ENCODE measurements at places on chromosomes 16 and 17.

DNA sequence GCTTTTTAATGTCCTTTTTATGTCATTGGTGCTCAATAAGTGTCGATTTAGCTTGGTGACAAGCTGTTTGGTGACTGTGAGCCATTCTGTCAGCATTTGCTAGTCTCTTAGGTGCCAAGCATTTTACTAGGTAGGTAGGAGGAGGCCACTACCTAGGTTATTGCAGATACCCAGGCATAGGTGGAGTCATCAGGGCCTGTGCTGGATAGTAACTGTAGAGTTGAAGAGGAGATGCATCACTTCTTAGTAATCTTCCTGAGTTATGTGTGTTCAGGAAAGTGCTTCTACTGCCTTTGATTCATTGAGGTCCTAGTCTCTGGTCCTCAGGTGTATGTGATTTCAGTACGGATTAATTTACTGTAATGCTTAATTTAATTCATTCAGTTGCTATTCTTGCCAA, 17.7 kb downstream of the USP10 start:
- H3K4me1 ChIP-seq, result peaks cover 8% of the 10 kb centered on the region
- no peaks in the 10 kb centered on the region for H3K27me3 ChIP-seq
- H3K27ac ChIP-seq, result no peak overlapping the region

GRCh38 chr17:8283356-8283755, 5.1 kb upstream of the RANGRF start:
- DNase-seq, result no peak
- no peak overlapping the region for H3K4me3 ChIP-seq
- H3K27ac ChIP-seq, result no peak overlapping the region
- H3K27me3 ChIP-seq, result no peaks in the 10 kb centered on the region
- no peaks in the 10 kb centered on the region for H3K36me3 ChIP-seq
- H3K4me1 ChIP-seq, result peaks cover 12% of the 10 kb centered on the region

DNA sequence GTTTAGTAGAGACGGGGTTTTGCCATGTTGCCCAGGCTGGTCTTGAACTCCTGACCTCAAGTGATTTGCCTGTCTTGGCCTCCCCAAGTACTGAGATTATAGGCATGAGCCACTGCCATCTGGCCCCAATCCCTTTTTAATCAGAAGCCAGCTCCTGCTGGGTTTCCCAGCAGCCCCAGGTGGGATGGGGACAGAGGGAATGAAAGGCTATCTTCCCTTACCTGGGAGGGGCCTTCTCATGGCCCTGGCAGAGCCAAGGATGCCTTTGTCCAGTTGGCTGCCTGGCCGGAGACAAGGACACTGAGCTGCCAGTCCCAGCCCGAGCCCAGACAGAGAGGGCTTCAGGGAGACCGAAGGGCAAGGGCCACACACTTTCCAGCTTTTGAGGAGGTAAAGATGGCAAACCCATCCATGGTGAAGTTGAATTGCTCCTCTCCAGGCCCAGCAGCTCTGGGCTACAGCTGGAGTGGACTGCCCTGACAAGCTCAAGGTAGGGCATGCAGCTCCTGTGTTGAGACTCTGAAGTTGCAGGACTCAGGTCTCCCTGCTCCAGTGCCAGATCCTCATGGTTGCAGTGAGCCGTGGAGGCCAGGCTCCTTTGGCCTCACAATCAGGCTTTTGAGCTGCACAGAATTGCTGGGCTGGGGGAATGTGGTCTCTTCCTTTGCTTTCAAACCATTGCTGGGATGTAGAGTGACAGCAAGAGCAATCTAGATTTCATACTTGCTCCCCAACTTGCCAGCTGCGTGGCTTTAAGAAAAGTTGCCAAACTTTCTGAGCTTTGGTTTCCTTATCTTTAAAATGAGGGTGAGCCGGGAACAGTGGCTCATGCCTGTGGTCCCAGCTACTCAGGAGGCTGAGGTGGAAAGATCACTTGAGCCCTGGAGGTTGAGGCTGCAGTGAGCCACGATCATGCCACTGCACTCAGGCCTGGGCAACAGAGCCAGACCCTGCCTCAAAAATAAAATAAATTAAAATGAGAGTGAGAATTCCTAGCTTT, 44.5 kb upstream of the IL34 start:
- peak overlapping the region; percentile 52 for H3K27ac ChIP-seq
- H3K4me3 ChIP-seq, result no peak overlapping the region
- peak; percentile 82 for DNase-seq

DNA sequence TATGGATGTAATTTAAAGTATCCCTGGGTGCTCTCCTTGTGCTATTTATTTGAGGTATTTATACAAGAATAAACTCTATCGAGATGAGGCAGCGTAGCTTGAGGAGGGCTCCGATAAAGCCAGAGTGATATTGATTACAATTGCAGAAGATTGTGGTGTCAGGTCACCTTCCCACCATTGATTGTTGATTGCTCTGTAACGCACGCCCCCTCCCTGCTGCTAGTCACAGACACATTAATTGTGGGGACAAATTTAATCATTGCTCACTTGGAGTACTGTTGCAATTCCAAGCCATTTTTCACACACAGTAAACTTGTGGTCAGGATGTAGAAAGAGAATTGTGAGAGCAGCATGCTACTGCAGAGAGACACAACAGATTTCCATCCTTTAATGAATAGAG, 75.4 kb downstream of the IRX3 start:
- no peak for DNase-seq
- no peaks in the 10 kb centered on the region for H3K36me3 ChIP-seq
- no peak overlapping the region for H3K27ac ChIP-seq

- no peak overlapping the region for H3K27ac ChIP-seq
- no peak overlapping the region for H3K4me3 ChIP-seq
- no peaks in the 10 kb centered on the region for H3K36me3 ChIP-seq
- no peaks in the 10 kb centered on the region for H3K27me3 ChIP-seq
- H3K4me1 ChIP-seq, result no peaks in the 10 kb centered on the region
- no peak for DNase-seq
Observed at GRCh38 chr17:66531851-66532295, 229.5 kb downstream of the PRKCA start.

- H3K36me3 ChIP-seq, result peaks cover 16% of the 10 kb centered on the region
- no peaks in the 10 kb centered on the region for H3K27me3 ChIP-seq
- no peak for DNase-seq
- no peak overlapping the region for H3K27ac ChIP-seq
- H3K4me1 ChIP-seq, result peaks cover 3% of the 10 kb centered on the region
- no peak overlapping the region for H3K4me3 ChIP-seq
Observed at GRCh38 chr17:76775021-76775600, 37.2 kb downstream of the MFSD11 start.

DNA sequence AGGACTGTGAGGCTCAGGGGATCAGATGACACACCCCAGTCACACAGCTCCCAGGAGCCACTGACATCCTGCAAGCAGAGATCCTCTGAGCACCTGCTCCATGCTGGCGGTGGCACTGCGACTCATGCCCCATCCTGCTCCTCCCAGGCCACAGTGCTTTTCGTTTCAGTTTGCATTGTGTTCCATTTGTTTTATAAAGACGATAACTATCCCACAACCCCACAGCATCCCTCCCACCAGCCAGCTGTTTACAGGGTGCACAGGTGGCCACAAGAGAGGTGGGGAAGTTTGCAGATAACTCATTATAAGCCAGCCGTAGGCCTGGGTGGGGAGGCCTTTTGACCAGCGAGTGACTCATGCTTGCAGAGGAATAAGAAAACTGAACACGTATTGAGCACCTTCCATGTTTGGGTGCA, 28.2 kb downstream of the BCO1 start:
- H3K27me3 ChIP-seq, result no peaks in the 10 kb centered on the region
- peak; percentile 18 for DNase-seq
- peaks cover 13% of the 10 kb centered on the region for H3K4me1 ChIP-seq
- H3K27ac ChIP-seq, result no peak overlapping the region
- no peak overlapping the region for H3K4me3 ChIP-seq

GRCh38 chr17:4444782-4445473, 11.2 kb downstream of the SPNS3 start:
- H3K4me1 ChIP-seq, result peaks cover 12% of the 10 kb centered on the region
- H3K36me3 ChIP-seq, result no peaks in the 10 kb centered on the region
- H3K27ac ChIP-seq, result no peak overlapping the region
- H3K4me3 ChIP-seq, result no peak overlapping the region

DNA sequence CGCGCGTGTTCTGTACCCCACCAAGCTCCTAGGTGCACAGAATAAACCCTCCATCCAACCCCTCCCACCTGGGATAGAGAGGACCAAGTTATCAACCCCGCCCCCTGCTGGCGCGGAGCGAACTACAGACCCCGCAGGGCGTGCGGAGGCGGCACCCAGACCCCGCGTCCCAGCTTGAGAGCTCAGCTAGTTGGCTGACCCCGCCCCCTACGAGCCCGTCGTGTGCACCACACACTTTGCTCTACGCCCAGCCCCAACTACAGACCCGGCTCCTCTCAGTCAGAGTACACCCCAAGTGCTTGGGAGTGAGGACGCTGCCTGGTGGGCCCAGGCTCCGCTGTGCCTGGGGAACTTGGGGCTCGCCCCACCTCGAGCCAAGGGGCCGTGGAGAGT, 1.5 kb downstream of the GRIN2A start:
- H3K4me3 ChIP-seq, result peak overlapping the region; percentile 26
- peaks cover 6% of the 10 kb centered on the region for H3K27me3 ChIP-seq
- peak; percentile 44 for DNase-seq
- no peak overlapping the region for H3K27ac ChIP-seq

- H3K27me3 ChIP-seq, result no peaks in the 10 kb centered on the region
- no peak for DNase-seq
Observed at GRCh38 chr16:68351991-68352431, 41.2 kb downstream of the PRMT7 start.

GRCh38 chr16:53216798-53217197, 162.0 kb downstream of the CHD9 start:
- no peak for DNase-seq
- no peak overlapping the region for H3K4me3 ChIP-seq
- H3K36me3 ChIP-seq, result no peaks in the 10 kb centered on the region
- peaks cover 41% of the 10 kb centered on the region for H3K4me1 ChIP-seq
- no peaks in the 10 kb centered on the region for H3K27me3 ChIP-seq
- H3K27ac ChIP-seq, result no peak overlapping the region

GRCh38 chr16:81095653-81095952, 592 bp downstream of the GCSH start:
- peak overlapping the region; percentile 37 for H3K4me3 ChIP-seq
- H3K27ac ChIP-seq, result peak overlapping the region; percentile 64
- no peak for DNase-seq
- H3K4me1 ChIP-seq, result peaks cover 26% of the 10 kb centered on the region

DNA sequence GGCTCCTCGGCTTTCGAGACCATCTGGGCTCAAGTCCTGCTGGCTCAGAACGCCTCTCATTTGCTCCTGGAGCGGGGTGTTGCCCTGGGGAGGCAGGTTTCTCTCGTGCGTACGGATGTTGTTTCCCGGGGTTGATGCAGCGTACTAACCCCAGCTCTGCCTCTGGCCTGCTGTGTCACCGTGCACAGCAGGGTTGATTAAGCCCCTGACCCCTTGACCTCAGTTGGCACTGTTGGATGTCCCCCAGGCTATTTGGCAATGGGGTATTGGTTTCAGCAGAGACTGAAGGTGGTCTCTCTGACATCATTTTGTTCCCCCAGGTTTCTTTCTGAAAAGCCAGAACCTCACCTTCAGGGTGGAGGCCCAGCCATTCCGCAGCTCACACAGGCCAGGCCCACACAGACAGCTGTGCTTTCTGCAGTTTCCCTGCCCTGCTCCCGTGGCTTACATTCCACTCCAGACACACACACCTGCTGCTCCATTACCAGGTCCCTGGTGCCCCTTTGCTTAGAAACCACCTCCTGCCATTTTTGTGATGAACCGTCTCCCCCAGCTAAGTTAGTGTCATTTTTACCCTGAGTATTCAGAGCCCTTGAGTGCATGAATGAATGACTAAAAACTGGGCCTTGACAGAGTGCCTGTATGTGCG, 233.5 kb downstream of the CCDC182 start:
- no peaks in the 10 kb centered on the region for H3K36me3 ChIP-seq
- H3K4me1 ChIP-seq, result no peaks in the 10 kb centered on the region
- H3K27ac ChIP-seq, result no peak overlapping the region

DNA sequence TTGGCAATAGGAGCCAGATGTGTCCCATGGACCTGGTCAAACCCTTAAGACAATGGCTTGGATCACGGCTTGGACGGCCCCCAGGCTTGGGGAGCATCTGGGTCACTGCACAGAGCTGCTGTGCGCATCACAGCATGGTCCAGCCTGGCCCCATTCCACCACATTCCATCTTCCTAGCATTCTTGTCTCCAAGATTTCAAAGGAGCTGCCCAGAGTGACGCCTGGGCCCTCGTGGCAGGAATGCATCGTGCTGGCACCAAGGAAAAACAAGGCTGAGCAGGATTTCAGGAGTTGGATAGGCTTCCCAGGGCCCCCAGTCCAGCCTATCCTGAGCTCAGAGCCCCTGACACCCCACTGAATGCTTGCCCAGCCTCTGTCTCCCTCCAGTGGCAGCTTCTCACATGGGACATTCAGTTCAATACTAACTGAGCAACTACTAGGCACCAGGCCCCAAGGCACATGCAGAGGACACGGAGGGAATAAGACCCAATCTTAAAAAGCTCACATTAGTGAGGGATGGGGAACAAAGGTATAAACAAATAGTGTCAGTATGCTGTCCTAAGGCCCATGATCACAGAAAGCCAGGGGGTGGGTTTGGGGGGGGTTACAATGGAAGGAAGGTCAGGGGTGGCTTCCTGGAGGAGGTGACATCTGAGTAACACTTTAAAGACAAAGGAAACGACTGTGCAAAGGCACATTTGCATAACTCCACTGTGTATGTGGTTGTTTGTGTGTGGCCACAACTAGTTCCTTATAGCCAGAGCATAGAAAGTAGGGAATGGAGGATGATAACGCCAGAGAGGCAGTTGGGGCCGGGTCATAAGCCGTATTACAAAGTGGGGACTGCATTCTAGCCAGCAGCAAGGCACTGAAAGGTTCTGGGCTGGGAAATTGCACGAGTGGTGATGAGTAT, 34.1 kb downstream of the TK2 start:
- H3K36me3 ChIP-seq, result no peaks in the 10 kb centered on the region
- no peak overlapping the region for H3K4me3 ChIP-seq
- no peak for DNase-seq
- H3K27ac ChIP-seq, result peak overlapping the region; percentile 96
- peaks cover 61% of the 10 kb centered on the region for H3K4me1 ChIP-seq

DNA sequence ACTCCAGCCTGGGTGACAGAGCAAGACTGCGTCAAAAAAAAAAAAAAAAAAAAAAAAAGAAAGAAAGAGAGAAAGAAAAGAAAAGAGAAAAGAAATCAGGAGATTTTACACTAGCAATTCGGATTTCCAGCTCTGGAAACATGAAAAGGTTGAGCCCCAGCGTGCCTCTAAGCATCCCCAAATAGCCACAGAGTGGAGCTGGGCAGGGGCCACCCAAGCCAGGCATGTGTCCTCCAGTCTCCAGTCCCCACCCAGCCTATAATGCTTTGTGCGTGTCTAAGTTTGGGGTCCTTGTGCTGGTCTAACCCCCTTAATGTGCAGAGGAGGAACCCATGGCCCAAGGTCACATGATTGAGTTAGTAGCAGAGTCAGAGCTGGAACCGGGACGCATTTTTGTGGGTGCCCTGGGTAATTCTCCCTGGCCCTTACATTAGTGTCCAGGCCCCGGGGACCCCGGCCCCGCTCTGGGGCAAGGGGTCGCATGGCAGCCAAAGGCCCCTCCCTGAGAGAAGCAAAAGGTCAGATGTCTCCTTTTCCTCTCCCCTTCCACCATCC, 19.9 kb downstream of the ADAM11 start:
- H3K4me1 ChIP-seq, result peaks cover 13% of the 10 kb centered on the region
- no peak for DNase-seq
- no peaks in the 10 kb centered on the region for H3K27me3 ChIP-seq
- H3K27ac ChIP-seq, result no peak overlapping the region

GRCh38 chr16:48627148-48627547, 17.2 kb upstream of the N4BP1 start:
- H3K36me3 ChIP-seq, result no peaks in the 10 kb centered on the region
- no peaks in the 10 kb centered on the region for H3K27me3 ChIP-seq
- no peak overlapping the region for H3K27ac ChIP-seq
- H3K4me3 ChIP-seq, result no peak overlapping the region
- peaks cover 5% of the 10 kb centered on the region for H3K4me1 ChIP-seq
- DNase-seq, result no peak

All from thyroid gland (tissue), 4 donors.